PC-9 (cell line): ENCODE measurements at places on chromosomes 2 and 18. TPM values are rescaled to one million over a fixed set of nuclear protein-coding genes. Genes with fewer than 3 reads are reported as not detected.
A peak's percentile ranks its signal among the peaks of the same experiment; 100 is the strongest.

DNA sequence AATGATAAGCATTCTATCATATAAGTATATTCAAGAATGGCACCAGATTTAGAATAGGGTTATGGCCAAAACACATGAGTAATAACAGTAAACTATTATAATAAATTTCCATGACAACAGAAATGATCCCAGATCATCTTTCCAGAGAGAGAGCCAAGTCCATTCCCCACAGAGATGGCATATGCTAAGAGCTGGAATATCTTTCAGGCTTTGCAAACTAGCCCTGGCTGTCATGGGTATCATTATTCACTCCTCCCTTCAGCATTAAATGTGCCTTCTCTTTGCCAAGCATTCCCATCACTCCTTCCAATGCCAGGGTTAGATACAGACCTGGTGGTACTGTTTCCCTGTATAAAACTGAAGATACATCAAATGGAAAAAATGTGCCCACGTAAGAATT, 10.9 kb downstream of the FEZ2 start:
- DNase-seq: no peak

DNA sequence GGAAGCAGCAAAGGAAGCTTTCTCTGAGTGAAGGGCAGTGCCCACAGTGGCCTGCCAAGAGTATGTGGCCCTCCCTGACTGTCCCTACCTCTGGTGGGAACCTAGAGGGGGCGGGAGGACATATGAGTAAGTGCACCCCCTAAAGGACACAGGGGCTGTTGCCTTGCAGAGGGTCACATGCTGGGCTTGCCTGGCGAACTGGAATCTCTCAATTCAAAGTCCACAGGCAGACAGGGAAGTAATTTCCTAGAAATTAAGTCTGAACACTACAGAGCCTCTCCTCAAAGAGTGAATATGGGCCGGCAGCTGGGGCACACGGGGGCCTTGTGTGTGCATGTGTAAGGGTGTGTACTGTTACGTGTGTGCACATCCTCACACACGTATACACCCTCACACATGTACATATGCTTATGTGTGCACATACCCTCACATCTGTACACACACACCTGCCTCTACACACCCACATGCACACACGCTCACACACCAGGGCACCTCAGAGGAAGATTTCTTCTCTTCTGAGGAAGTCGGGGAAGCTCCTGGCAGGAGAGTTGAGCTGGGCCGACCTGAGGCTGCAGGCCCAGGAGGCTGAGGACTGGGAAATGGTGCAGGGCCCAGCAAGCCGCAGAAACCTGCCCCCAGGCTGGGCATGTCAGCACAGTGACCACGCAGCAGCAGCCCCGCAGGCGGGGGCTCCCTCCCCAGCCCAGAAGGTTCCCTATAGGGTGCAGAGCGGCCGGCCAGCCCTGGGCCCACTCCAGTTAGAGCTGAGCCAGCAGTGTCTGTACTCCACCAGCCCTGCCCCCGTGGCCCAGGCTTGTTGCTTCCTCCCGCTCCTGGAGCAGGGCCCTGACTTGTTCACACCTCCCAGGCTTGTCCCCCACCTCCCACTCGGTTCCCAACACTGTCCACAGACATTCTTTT, 77.4 kb upstream of the TAF1B start:
- DNase-seq: no peak

DNA sequence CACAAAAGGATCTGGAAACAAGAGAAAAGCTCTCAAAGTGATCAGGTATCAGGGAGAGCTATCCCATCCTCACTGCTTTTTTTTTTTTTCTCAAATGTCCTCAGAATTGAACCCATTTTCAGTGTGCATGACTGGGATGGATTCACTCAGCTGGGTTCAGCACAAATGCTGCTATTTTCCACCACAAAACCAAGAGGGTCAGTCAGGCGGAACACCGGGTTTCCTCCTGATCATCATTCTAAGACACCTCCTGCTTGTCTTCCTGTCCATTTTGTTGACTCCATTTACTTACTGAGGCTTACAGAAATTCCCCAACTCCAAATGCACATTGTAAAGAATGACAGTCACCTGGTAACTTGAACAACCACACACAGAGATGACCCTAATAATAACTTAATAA, 39.9 kb downstream of the CYRIA start:
- DNase-seq: no peak

DNA sequence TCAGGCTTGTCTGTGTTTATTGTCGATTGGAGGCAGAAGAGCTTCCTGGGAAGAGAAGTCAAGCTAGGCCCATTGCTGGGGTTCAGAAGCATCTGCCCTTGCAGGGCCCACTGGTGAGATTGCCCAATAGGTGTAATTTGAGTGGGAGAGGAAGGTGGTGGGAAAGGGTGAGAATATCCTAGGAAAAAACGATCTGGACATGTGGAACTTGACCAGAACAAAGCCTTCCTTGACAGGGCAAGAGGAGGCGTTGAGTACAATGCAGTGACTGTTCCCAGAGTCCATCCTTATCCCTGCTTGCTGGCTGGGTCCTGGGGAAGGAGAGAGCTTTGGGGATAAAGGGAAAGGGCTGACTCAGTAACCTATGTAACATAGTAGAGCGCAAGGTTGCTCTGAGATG, 27.1 kb downstream of the NABP1 start:
- no peak for DNase-seq

DNA sequence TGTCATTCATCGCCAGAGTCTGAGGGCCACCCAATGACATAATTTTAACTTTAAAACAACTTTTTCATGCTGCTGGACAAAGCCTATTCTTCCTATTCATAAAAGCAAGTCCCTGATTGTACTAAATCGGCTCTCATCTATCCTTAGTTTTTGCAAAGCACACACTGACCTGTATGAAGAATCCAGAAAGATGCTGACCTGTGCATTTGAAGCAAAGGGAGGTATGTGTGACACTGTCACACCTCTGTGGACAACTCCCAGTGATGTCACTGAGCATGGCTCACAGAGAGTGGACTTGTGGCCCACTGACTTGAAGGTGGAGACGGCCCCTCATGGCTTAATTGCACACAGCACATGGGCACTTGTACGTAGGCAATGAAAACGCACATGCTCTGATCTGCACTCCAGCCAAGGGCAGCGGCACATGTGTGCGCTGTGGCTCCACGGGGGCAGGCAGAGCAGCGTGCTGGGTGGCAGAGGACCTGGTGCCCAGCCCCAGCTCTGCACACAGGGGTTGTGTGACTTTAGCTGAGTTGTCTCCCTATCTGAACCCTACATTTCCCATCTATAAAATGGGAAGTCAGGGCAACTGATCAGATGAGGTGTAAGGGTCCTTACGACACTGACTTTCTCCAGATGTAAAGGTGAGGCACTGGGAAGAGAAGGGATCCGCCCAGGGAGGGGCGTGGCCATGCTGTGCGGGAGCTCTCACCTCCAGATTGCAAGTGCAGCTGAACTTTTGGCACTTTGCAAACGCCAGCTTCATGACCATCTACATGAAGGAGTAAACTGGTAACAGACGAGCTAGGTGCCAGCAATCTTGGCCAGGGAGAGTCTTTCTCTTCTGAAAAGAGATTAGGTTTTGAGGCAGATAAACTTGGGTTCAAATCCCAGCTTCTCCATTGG, 14.3 kb upstream of the ODC1 start:
- DNase-seq: peak; percentile 29

The MAPRE2 gene
- 9.1 and 10.9 TPM in 2 replicates for total RNA-seq

GRCh38 chr2:85318222-85319074, 9.3 kb downstream of the TGOLN2 start:
- no peak for DNase-seq

The PID1 gene
- not detected in 2 replicates for total RNA-seq

The LIMS3 gene
- 1.4 and 2.3 TPM in 2 replicates for total RNA-seq
